ENCODE measurements at places on chromosomes 3 and 15.

- no peak for DNase-seq
These were observed 20.0 kb upstream of the TRH start for GRCh38 chr3:129954514-129954913.

DNA sequence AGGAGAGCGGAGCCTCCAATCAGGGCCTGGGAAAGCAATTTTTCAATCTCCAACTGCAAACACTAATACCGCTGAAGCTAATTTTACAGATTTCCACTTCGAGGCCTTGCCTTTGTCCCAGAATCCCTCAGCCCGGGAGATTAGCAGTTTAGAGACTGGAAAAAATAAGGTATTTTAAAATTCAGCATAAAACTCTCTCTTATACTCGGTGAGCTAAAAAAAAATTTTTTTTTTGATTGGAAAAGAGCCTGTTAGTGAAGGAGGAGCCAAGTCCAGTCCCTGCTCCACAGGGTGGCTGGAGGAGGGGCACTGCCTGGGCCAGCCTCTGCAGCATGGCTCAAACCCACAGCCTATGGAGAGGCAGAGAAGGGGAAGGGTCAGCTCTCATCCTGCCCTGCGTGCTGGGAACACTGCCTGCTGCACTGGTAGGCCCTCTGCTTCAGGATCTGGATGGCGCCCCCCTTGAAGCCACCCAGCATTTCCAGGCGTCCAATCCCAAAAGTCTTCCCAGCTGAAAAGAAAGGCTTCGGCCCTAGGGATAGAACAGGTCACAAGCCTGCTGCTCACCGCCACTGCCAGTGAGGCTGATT, 48.9 kb downstream of the CACNA2D2 start:
- DNase-seq, result no peak

- DNase-seq, result no peak
These were observed 13.0 kb downstream of the LRRFIP2 start for GRCh38 chr3:37161351-37161750.

DNA sequence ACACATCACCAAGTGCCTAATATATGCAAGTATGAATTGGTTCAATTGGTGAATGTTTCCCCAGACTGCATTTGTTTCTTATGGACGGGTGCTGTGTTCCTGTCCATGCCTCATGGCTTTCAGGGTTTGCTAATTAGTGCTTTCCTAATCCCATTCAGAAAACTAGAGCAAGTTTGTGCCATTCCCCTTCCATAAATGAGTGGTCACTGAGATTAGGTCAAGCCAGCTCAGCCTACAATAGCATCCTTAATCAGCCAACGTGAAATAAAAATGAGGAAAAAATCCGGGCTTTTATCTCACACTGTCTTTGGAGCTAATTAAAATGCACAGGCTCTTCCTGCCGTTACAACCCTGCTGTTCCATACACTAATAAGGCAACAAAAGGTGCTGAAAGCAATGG, 788.8 kb downstream of the ROBO1 start:
- no peak for DNase-seq
